ENCODE measurements at places on chromosomes 1 and 21.

- no peak for DNase-seq
These were observed 126.2 kb upstream of the CD34 start for GRCh38 chr1:208036918-208037766.

DNA sequence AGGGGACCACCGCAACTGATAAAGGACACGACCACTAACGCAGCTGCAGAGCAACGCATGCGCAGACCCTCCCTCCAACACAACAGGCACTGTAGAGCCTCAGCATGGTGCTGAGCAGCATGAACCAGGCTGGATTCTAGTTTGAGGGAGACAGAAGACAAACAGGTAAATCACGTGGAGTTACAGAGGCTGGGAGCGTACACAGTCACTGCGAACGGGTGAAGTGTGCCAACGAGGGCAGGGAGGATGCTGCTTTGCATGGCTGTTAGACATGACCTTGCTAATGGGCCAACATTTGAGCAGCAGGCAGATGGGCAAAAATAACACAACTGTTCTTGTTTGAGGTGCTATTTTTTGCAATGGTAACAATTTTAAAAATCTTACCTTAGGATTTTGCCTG is 55.2 kb upstream of the NADK start:
- DNase-seq: no peak

- no peak for DNase-seq
These were observed 68.6 kb downstream of the GNG12 start for GRCh38 chr1:67764633-67765032.

DNA sequence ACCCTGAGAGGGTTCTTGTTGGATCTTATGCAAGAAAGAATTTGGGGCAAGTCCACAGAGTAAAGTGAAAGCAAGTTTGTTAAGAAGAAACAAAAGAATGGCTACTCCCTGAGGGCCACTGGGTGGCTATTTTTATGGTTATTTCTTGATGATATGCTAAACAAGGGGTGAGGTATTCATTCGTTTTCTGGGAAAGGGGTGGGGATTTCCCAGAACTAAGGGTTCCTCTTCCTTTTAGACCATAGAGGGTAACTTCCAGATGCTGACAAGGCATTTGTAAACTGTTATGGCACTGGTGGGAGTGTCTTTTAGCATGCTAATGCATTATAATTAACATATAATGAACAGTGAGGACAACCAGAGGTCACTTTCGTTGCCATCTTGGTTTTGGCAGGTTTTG is 18.2 kb upstream of the IFI6 start:
- DNase-seq: no peak

DNA sequence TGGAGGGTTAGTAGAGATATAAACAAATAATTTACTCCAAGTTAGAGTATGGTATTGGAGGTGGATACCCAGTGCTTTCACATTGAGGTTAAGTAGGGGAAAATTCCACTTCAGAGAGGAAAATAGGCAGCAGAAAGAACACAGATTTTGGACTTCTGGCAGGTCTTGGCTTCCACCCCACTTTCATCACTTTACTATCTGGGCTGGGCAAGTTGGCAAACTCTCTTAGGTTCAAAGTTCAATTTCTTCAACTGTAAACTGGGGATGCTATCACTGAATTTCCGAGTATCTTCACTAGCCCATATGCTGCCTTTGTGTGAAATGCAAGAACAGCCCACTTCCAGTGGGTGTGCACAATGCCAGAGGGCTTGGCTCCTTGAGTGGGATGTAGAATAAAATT is 214.9 kb downstream of the GABPA start:
- DNase-seq: no peak

DNA sequence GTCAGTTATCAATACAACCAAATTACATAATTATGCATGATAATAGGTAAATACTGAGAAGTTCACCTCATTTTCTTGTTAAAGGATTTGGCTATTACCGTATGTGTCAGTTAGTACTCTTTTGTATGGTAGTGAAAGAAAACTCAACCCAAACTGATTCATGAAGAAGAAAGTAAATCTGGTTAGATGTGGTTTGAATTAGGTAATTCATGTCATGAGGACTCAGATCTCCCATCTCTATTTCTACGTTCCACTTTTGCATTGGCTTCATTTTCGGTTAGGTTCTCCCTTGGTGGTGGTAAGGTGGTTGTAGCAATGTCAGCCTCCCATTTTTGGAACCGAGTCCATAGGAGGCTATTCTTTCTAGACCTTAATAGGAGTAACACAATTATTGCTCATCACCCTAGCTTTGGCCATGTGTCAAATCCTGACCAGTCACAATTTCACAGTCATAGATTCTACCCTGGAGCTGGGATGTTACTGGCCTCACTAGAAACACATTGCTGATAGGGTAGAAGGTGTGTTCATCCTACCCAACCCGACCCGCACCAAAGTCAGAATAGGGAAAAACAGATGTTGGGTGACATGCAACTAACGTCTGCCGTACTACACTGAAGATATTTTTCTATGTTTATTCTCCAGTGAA is 97.6 kb downstream of the OSBPL9 start:
- DNase-seq: no peak

- no peak for DNase-seq
These were observed 425.0 kb downstream of the SMYD3 start for GRCh38 chr1:246081856-246082668.

DNA sequence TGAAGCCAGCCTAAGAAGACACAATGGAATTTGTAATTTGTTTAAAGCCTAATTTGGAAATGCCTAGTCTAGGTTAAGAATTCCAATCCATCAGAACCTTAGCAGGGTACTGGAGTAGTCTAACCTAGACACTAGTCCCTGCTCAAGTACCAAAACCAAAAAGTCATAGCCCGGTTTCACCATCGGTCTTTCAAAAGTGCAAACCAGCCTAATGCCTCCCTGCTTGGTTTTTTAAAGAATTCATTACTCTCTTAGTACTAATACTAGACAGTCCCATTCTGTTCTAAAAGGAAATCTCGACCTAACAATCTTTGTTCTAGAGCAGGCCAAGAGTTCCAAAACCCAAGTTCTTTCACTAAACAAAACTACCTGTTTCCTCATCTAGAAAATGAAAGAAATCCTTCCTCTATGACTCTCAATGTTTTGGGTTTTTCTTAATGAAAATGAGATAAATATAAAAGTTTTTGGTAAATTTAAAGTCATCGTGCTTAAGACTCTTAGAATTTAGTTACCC is 2.6 kb downstream of the PUM1 start:
- DNase-seq: no peak

DNA sequence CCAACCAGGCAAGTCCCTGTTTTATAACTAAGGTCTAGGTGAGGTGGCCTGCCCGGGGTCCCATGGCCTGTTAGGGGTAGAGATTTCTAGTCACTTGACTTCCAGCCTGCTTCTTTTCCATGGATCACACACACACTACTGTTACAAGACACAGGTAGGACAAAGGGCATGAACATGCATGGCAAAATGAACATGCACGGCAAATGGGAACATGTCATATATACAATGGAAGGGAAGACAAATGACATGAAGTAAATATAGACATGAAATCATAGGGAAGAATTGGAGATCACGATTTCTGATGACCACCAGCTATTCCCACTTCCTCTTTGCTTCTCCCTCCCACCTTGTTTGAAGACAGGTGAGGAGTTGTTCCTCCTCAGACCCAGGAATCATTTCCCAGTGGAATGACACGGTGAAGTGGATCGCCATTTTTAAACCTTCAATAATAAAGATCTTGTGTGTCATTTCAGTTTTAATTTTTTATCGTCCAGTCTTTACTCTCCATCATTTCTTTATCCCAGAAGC is 47.6 kb upstream of the ATF3 start:
- DNase-seq: no peak

DNA sequence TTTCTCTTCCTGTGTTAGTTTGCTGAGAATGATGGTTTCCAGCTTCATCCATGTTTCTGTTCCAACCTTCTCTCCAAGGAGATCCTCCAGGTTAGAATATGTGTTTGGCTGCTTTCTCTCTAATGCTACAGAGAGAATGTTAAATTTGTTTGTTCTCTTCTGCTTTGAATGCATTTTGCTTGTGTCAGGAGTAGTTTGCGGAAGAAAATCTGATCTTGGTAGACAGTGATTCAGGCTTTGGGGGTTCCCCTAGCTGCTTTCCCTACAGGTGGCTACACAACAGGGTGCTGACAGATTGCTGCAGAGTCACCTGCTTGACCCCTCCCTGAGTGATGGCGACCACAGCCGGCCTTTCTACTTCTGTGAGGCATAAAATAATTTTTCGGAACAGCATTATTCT is 41.8 kb downstream of the MACO1 start:
- no peak for DNase-seq

GRCh38 chr1:30536530-30536929 is 186.9 kb downstream of the MATN1 start:
- DNase-seq: no peak

- DNase-seq: no peak
These were observed 76.1 kb upstream of the CNIH3 start for GRCh38 chr1:224539971-224540370.

GRCh38 chr1:77825131-77825709 is 45.8 kb downstream of the MIGA1 start:
- DNase-seq: no peak

DNA sequence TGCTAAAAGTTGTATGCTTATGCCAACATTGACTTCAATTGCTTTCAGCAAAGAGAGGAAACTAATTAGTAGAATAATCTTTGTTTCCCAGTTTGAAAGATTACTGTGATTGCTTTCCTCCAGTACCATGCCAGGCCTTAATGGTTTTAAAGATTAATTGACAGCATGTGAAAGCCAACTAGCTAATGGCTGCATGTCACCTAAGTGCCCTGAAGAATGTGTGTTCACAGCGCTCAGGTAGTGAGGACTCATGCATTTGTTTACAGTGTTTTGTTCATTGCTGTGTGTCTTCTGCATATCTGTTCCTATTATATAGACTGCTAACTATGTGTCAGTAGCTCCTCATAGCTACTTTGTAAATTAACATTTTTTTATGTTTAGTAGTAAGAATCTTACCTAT is 335.6 kb downstream of the LRRIQ3 start:
- no peak for DNase-seq

GRCh38 chr1:66239834-66240233 is 294.1 kb upstream of the SGIP1 start:
- no peak for DNase-seq

DNA sequence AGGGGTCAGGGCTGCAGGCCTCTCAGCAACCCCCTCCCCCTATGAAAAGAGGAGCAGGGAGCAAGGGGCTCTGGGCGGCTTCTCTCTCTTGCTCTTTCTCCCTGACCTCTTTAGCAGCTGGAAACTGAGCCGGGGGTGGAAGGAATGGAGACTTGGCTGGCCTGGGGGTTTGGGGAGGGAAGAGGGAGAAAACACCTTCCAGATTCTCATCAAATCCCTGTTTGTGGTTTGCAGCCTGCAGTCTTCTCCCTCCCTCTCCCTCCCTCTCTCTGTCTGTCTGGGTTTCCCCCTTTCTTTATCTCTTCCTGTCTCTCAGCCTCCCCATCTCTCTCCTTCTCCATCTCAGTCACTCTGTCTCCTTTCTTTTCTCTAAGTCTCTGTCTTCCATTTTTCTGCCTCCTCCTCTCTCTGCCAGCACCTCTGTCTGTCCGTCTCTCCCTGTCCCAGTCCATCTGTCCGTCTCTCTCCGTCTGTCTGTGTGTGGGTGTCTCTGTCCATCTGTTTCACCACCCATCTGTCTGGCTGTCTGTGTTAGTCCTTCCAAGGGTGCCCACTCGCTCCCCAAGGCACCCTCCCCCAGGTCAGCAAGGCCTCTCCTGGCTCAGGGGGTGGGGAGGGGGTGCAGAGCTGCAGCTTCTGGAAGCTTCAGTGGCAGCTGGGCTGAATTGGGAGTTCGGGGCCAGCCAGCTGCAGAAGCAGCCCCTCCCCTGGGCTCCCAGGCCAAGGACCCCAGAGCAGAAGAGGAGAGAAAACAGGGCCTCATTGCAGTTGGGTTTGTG is 6.2 kb downstream of the AHDC1 start:
- no peak for DNase-seq

DNA sequence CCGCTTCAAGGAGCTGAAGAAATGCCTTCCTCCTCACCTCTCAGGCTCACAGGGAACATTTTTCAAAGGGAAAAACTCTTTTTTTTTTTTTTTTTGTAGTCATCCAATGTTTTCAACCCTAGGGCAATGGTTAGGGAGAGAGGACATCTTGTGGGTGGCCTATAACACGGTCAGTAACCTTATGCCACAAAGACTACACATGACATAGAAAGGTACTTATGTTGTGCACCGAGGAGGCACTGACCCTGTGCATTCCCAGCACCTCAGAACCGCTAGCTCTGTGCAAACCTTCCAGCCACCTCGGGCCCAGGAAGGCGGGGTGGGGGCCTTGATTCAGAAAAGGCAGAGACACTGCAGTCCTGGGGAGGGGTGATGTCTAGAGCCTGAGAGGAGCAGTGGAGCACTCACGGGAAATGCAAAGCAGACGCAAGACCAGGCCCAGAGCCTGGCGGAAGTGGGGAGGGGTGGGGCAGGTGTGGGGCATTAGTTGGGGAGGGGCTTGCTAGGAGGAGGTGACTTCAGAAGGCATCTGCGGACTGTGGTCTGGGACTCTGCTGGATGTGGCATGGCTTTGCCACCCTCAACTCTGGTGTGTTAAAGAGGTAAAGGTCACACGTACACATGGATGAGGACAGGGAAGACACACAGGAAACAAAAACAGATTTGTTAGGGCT is 68.6 kb downstream of the MDM4 start:
- no peak for DNase-seq

GRCh38 chr1:114353262-114353661 is 157.7 kb downstream of the TRIM33 start:
- DNase-seq: no peak

- no peak for DNase-seq
These were observed 24.0 kb upstream of the CCDC181 start for GRCh38 chr1:169451218-169451824.

GRCh38 chr1:60727552-60727951 is 354.8 kb upstream of the NFIA start:
- DNase-seq: no peak

DNA sequence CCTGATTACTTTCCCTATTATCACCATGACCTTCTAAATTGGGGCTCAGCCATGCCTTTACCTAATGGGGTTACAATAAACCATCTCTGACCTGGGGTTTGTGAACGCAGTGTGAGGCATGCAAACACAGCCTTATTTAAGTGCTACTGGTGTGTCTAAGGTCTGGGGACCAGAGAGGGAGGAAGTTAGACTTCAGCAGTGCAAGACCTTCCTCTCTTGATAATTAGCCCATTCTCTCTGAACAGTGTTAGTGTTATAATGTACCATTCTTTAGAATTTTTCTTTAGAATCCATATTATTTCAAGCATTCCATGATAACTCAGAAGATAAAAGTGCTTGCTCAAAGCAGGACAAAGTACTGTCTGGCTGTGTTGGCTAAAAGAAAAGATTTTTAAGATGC is 10.5 kb upstream of the LRRC8D start:
- DNase-seq: no peak

GRCh38 chr1:156813750-156814570 is 2.7 kb downstream of the SH2D2A start:
- peak; percentile 66 for DNase-seq

DNA sequence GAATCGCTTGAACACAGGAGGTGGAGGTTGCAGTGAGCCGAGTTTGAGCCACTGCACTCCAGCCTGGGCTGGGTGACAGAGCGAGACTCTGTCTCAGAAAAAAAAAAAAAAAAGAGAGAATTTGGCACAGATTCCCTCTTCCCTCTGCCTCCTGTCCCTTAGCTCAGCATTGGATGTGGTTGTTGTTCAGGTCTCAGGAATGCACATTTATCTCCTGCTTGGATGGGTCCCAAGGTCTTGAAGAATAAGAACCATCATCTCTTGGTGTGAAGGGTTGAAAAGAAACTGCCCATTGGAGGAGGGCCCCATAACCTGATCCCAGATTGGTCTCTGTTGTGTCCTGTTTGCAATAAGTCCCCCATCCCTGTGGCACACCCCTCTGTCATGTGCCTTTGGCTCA is 34.9 kb downstream of the UBIAD1 start:
- DNase-seq: no peak
